Progenitor cell of endocrine pancreas (in vitro differentiated cells): ENCODE measurements at places on chromosomes 5 and 9.

DNA sequence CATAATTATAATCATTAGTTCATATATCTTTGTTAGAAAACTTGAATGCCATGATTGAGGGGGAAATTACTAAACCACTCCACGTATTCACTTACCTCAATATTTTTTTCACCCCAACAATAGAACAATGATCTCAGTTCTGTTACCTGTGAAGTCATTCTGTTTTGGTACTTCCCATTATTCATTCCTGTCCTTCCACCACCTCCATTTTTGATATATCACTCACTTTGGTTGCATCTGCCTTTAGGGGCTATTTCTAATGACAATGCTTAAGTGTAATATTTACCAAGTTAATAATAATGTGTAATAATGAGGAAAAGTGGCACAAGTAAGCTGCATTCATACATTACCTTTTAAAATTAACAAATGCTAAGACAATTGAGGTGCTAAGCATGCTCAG, 218.4 kb downstream of the SPATA31D1 start:
- H3K4me1 ChIP-seq: no peaks in the 10 kb centered on the region
- no peak overlapping the region for H3K4me3 ChIP-seq

GRCh38 chr9:7375013-7375511, 424.5 kb downstream of the DMAC1 start:
- peaks cover 2% of the 10 kb centered on the region for H3K36me3 ChIP-seq
- no peak for DNase-seq
- H3K27ac ChIP-seq: no peak overlapping the region
- peaks cover 10% of the 10 kb centered on the region for H3K4me1 ChIP-seq

DNA sequence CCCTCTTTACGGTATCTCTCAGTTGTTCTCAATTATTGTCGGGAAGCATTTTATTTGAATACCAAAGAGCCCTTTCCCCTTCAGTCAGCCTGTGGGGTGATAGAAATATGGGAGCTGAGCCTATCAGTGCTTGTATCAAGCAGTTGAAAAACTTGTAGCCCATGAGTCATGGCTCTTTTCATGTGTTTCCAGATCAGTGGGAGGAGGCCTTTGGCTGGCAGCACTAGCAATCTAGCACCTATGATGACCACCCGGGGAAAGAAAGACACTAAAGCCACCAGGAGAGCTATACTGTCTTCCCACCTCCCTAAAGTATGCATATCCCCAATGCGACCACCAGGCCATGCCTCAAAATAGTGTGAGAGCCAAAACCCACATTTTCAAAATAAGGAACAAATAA, 696.9 kb upstream of the C9orf72 start:
- H3K27ac ChIP-seq: no peak overlapping the region
- H3K36me3 ChIP-seq: no peaks in the 10 kb centered on the region
- no peak overlapping the region for H3K4me3 ChIP-seq
- H3K4me1 ChIP-seq: no peaks in the 10 kb centered on the region
- no peak for DNase-seq

GRCh38 chr9:4225291-4226028, 74.4 kb downstream of the GLIS3 start:
- peaks cover 57% of the 10 kb centered on the region for H3K4me1 ChIP-seq
- no peaks in the 10 kb centered on the region for H3K27me3 ChIP-seq
- H3K4me3 ChIP-seq: no peak overlapping the region
- no peak for DNase-seq
- peaks cover 6% of the 10 kb centered on the region for H3K36me3 ChIP-seq

DNA sequence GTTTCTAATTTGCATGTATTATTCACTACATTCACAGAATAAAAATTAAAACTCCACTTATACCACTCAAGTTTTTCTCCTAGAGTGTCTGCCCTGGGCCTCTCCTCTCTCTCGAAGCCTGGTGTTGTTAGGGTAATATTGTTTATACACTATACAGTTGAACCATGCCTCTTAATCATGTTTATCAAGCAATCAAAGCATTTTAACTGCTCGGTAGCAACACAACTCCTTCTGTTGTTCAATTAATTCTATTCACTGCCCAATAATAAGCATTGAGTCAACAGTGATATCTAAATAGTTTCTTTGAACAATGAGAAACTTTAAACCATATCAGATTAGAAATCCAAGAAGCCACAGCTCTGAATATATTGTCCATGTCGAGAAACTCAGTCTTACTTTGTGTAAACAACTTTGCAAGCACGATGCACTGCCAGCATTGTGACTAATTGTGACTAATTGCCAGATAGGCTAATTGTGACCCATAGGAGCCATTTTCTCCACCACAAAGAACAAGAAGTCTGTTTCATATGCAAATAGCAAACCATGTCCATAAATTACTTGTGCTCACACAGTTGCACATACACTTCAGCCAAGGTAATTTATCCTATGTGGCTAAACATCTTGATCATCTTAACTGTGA, at the start of gene DNAH5:
TSS of gene DNAH5 (minus strand) at position 129 of the 640 bp plus-strand sequence. CDS start 250 bp downstream, outside the sequence.
- no peak within 1 kb of the TSS for H3K27ac ChIP-seq
- DNase-seq: no peak
- no peaks in the 10 kb centered on the region for H3K36me3 ChIP-seq
- H3K4me3 ChIP-seq: no peak within 1 kb of the TSS
- peaks cover 7% of the 10 kb centered on the region for H3K4me1 ChIP-seq
- H3K27me3 ChIP-seq: peaks cover 54% of the 10 kb centered on the region

GRCh38 chr5:157004893-157005551, 42.0 kb upstream of the TIMD4 start:
- peaks cover 5% of the 10 kb centered on the region for H3K36me3 ChIP-seq
- H3K27me3 ChIP-seq: no peaks in the 10 kb centered on the region
- H3K27ac ChIP-seq: no peak overlapping the region
- H3K4me1 ChIP-seq: no peaks in the 10 kb centered on the region
- H3K4me3 ChIP-seq: no peak overlapping the region
- DNase-seq: no peak

GRCh38 chr9:93184432-93185265, 710 bp downstream of the WNK2 start:
- H3K27ac ChIP-seq: no peak overlapping the region
- H3K27me3 ChIP-seq: peaks cover 25% of the 10 kb centered on the region
- peaks cover 34% of the 10 kb centered on the region for H3K4me1 ChIP-seq

DNA sequence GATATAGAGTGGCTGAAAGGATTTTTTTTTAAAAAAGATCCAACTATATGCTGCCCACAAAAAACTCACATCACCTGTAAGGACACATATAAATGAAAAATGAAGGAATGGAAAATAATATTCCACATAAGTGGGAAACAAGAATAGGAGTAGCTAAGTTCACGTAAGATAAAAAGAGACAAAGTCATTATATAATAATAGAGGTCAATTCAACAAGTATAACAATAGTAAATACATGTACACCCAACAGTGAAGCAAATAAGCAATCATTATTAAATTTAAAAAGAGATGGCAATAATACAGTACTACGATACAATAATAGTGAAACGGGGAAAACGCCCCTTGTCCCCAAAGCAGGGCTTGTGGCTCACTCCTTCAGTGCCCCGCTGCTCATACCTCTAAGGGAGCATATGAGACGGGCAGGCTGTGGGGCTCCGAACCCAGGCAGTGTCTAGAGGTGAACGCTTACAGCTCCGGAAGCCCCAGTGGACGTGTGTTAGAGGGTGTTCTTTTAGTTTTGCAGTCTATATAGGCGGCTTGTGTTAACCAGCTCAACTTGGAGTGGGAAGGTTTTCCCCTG, 12.5 kb upstream of the BTNL9 start:
- no peak overlapping the region for H3K27ac ChIP-seq
- H3K4me3 ChIP-seq: peak overlapping the region; percentile 1
- peaks cover 60% of the 10 kb centered on the region for H3K27me3 ChIP-seq

- no peaks in the 10 kb centered on the region for H3K27me3 ChIP-seq
- no peaks in the 10 kb centered on the region for H3K36me3 ChIP-seq
- no peak overlapping the region for H3K27ac ChIP-seq
- DNase-seq: no peak
These were observed 64.5 kb downstream of the PRKACG start for GRCh38 chr9:68949271-68950000.

GRCh38 chr9:99398241-99398640, 176.2 kb downstream of the SEC61B start:
- H3K27ac ChIP-seq: no peak overlapping the region
- H3K4me1 ChIP-seq: no peaks in the 10 kb centered on the region
- H3K4me3 ChIP-seq: no peak overlapping the region
- no peak for DNase-seq
- H3K36me3 ChIP-seq: no peaks in the 10 kb centered on the region
- H3K27me3 ChIP-seq: no peaks in the 10 kb centered on the region

- H3K27ac ChIP-seq: no peak overlapping the region
- no peaks in the 10 kb centered on the region for H3K36me3 ChIP-seq
- H3K4me3 ChIP-seq: no peak overlapping the region
- no peaks in the 10 kb centered on the region for H3K27me3 ChIP-seq
These were observed 135.1 kb downstream of the CSNK1G3 start for GRCh38 chr5:123647066-123647465.

- no peaks in the 10 kb centered on the region for H3K4me1 ChIP-seq
- no peak overlapping the region for H3K4me3 ChIP-seq
- H3K27me3 ChIP-seq: peaks cover 20% of the 10 kb centered on the region
- no peak overlapping the region for H3K27ac ChIP-seq
- no peak for DNase-seq
These were observed 15.2 kb upstream of the KCNMB1 start for GRCh38 chr5:170404398-170404797.

DNA sequence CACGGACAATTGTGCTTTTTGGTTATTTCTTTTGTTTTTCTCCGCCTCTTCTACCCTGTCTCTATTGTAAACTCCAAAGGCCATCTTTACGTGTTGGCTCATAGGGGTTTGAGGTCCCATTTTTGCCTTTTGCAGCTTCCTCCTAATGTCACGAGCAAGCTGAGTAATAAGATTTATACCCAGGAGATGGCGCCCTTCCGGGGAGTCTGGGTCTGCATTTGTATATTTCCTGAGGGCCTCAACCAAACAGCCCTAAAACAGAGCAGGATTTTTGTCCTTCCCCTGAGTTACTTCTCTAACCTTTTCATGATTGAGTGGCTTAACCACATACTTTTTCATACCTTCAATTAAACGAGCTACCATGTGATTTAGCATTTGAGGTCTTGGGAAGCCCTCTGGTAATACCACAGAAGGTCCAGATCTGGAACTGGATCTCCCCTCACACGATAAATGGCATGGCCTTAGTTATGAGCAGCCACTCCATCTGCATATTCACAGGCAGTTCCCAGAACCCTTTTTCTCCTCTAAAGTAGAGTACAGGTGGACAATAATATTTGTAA, 11.2 kb upstream of the CFAP95 start:
- H3K4me3 ChIP-seq: no peak overlapping the region
- no peaks in the 10 kb centered on the region for H3K36me3 ChIP-seq
- peaks cover 6% of the 10 kb centered on the region for H3K4me1 ChIP-seq

DNA sequence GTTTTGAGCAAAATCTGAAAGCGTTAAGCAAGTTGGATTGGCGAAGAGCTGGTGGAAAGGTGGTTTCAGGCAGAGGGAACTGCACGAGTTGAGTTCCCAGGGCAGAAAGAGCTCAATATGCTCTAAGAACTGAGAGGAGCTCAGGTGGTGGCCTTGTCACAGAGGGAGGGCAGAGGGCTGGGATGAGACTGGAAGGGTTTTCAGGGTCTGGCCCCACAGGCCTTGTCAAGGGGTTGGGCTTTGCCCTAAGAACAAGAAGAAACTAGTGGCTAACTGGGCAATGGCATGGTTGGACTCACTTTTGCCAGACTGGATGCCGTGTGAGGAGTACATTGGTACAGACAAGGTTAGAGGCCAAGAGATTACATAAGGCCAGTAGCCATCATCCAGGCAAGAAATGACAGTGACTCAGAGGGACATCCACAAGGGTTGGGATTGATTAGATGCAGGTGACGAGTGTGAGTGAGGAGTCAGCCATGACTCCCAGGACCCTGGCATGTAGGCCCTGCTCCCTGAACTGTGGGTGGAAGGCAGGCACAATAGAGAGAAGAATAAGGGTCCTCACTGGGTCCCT, 75.1 kb upstream of the SMIM23 start:
- H3K36me3 ChIP-seq: no peaks in the 10 kb centered on the region
- H3K27me3 ChIP-seq: peaks cover 2% of the 10 kb centered on the region

- peaks cover 4% of the 10 kb centered on the region for H3K4me1 ChIP-seq
- no peak for DNase-seq
- H3K27me3 ChIP-seq: peaks cover 6% of the 10 kb centered on the region
- no peaks in the 10 kb centered on the region for H3K36me3 ChIP-seq
- H3K4me3 ChIP-seq: no peak overlapping the region
These were observed 6.5 kb upstream of the TBC1D9B start for GRCh38 chr5:179914032-179914755.

DNA sequence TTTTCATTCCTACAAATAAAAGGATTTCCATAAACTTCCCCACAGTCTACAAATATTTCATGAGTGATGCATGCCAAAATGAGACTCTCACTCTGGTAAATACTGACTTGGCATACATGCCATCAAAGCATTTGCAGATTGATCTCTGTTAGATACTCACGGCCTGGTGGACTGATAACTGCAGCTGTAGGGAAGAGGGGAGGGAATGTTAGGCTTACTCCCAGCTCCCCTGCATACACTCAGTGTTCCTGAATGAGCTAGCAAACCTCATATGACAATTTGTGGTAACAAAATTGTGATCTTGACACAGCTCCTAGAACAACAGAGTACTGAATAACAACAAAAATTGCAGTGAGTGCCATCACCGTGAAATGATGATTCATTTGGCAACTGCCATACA, 435.3 kb downstream of the NR2F1-AS1 start:
- no peak for DNase-seq
- no peak overlapping the region for H3K4me3 ChIP-seq
- no peak overlapping the region for H3K27ac ChIP-seq
- H3K27me3 ChIP-seq: peaks cover 3% of the 10 kb centered on the region

- no peak for DNase-seq
- no peak overlapping the region for H3K4me3 ChIP-seq
- no peak overlapping the region for H3K27ac ChIP-seq
These were observed 143.4 kb downstream of the FGF18 start for GRCh38 chr5:171562822-171563221.

DNA sequence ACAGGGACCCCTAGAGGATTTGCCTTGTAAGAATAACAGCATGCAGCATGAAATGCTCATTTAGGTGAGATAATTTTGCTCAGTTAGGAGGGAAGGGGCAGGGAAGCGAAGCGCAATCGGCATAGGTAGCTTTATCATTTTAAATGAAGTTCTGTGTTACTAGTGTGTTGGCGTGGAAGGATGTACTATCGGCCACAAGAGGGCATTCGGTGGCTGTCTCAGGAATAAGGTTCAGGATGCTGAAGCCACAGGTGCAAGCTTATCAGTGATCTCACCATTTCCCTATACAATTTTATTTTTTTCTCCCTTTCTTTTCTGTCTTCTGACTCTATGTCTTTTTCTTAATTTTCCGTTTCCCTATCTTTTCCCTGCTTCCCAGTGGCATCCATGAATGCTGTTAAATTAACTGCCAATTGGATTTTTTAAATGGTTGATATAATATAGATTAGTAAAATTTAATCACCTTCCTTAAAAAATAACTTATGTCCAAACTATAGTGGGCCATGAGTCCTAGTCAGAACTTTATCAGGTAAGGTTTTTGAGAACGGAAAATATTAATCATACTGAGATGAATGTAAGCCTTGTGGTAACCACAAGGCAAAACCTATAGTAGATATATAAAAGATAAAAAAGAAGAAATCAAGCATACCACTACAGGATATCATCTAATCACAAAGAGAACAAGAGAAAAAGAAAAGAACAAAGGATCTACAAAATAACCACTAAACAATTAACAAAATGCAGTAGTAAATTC, 1.2 kb upstream of the INSL6 start:
- no peak overlapping the region for H3K4me3 ChIP-seq
- no peaks in the 10 kb centered on the region for H3K36me3 ChIP-seq
- no peaks in the 10 kb centered on the region for H3K4me1 ChIP-seq
- H3K27ac ChIP-seq: no peak overlapping the region
- H3K27me3 ChIP-seq: no peaks in the 10 kb centered on the region
- peak; percentile 33 for DNase-seq
